ENCODE measurements at places on chromosomes 7 and 10. TPM values are rescaled to one million over a fixed set of nuclear protein-coding genes. Genes with fewer than 3 reads are reported as not detected.

The PPA1 gene
- total RNA-seq: 219 TPM

The GDF2 gene
- not detected for total RNA-seq

The MEOX2 gene
- total RNA-seq: 3.8 TPM

The PTPRN2 gene
- total RNA-seq: 0.36 TPM

The CALHM1 gene
- not detected for total RNA-seq

The PTF1A gene
- total RNA-seq: not detected

The HOXA7 gene
- total RNA-seq: 4.4 TPM

The PRSS2 gene
- total RNA-seq: not detected

The GLCCI1 gene
- total RNA-seq: 9.1 TPM

The MAGI2 gene
- 24.8 TPM for total RNA-seq

The KCND2 gene
- total RNA-seq: 9.4 TPM

The TAS2R5 gene
- total RNA-seq: 1.8 TPM

The SLIT1 gene
- under 0.01 TPM for total RNA-seq

The PON1 gene
- not detected for total RNA-seq

The DNAH11 gene
- total RNA-seq: under 0.01 TPM

GRCh38 chr10:35416619-35417312, 80.5 kb downstream of the CCNY start:
- no peak overlapping the region for H3K4me3 ChIP-seq
- H3K4me1 ChIP-seq: peaks cover 57% of the 10 kb centered on the region
- H3K27ac ChIP-seq: no peak overlapping the region
- H3K27me3 ChIP-seq: no peaks in the 10 kb centered on the region

DNA sequence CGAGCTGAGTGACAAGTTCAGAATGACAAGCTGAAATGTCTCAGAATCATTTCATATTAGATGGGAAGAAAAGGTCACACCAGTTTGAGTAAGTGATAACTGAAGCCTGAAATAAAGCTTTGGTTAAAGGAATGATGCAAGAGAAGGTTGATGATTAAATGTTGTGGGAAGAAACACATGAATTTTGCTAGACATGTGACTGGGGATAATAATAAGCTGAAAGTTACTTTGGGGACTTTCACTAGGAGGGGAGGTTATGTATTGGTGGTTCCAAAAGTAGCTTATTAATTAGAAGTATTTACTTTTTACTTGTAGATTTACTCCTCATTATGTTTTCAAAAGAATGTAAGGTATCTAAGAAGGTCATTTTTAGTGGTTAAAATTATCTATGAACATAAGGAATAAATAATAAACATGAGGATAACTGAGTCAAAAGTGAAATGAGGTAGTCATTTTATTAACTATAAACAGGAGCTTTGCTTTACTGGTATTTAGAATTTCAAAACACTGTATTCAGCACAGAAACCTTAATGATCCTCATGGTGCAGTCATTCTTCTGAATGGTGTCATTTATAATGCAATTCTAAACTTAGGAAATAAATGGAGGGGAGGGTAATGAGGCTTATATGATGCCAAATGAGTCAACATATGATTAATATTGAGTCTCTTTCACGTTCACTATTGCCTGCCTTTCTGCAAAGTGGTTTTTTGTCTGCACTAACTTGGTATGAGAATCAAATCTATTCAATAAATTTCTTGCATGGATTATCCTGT, 63.7 kb downstream of the PRKG1 start:
- H3K4me1 ChIP-seq: peaks cover 13% of the 10 kb centered on the region
- H3K4me3 ChIP-seq: no peak overlapping the region
- no peaks in the 10 kb centered on the region for H3K36me3 ChIP-seq
- peak overlapping the region; percentile 3 for H3K27ac ChIP-seq
- H3K27me3 ChIP-seq: no peaks in the 10 kb centered on the region

DNA sequence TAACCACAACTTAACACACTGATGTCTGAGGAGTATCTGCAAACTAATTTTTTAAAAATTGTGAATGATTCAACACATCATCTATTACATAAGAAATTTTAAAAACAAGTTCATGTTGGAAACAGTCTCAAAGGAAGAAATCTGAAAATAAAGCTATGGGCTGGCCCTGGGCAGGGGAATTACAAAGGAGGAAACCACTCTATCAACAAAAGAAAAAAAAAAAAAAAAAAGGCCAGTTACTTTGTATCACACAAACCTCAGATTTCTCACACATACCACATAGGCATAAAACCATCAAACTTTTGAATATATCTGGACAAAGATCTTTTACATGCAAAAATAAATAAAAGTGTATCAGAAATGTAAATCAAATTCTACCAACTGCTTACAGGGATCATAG, 20.8 kb downstream of the TIAL1 start:
- no peak for DNase-seq
- no peak overlapping the region for H3K4me3 ChIP-seq
- H3K36me3 ChIP-seq: peaks cover 61% of the 10 kb centered on the region

DNA sequence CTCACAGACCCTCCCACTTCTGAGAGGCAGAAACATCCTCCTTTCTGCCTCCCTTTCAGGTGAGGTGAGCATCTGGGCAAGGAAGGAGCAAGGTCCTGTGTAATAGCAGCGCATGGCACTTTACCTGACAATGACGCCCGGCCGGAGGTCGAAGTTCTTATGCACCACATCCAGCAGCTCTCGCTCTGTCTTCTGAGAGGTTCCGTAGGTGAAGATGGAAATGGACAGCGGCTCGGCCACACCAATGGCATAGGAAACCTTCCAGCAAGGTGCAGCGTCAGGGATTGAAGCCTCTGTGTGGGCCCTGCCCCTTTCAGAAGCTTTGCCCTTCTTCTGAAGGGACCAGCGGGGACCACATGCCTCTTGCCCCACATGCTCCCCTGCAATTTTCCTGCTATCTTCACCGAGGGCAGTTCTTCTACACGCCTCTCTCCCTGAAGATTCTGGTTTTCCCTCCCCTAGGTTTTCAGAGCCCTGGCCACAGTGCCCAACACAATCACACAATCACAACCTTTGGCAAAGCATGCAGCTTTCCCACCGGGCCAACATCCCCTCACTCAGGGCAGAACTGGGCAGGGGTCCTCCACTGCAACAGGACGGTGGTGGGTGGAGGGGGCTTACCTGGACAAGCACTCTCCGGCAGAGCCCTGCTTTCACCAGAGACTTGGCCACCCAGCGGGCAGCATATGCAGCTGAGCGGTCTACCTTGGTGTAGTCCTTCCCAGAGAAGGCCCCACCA, 14.9 kb downstream of the MAT1A start:
- no peak overlapping the region for H3K4me3 ChIP-seq
- no peak overlapping the region for H3K27ac ChIP-seq
- peaks cover 14% of the 10 kb centered on the region for H3K27me3 ChIP-seq
- peak; percentile 53 for DNase-seq
- H3K4me1 ChIP-seq: no peaks in the 10 kb centered on the region

GRCh38 chr10:24858288-24859270, 93.8 kb downstream of the PRTFDC1 start:
- peak overlapping the region; percentile 39 for H3K27ac ChIP-seq
- peaks cover 14% of the 10 kb centered on the region for H3K4me1 ChIP-seq
- H3K27me3 ChIP-seq: no peaks in the 10 kb centered on the region
- DNase-seq: peak; percentile 46

GRCh38 chr7:95322854-95323253, 1.5 kb downstream of the PON1 start:
- DNase-seq: no peak
- peaks cover 20% of the 10 kb centered on the region for H3K27me3 ChIP-seq
- H3K4me3 ChIP-seq: no peak overlapping the region
- H3K4me1 ChIP-seq: no peaks in the 10 kb centered on the region
- H3K27ac ChIP-seq: no peak overlapping the region

GRCh38 chr7:16171928-16172327, 249.4 kb downstream of the CRPPA start:
- H3K27ac ChIP-seq: no peak overlapping the region
- DNase-seq: peak; percentile 43
- no peak overlapping the region for H3K4me3 ChIP-seq
- no peaks in the 10 kb centered on the region for H3K4me1 ChIP-seq
- no peaks in the 10 kb centered on the region for H3K36me3 ChIP-seq
- H3K27me3 ChIP-seq: no peaks in the 10 kb centered on the region

GRCh38 chr7:134705716-134706115, 59.1 kb downstream of the BPGM start:
- peaks cover 19% of the 10 kb centered on the region for H3K4me1 ChIP-seq
- DNase-seq: no peak
- H3K4me3 ChIP-seq: no peak overlapping the region
- no peak overlapping the region for H3K27ac ChIP-seq
- H3K27me3 ChIP-seq: no peaks in the 10 kb centered on the region

- H3K36me3 ChIP-seq: no peaks in the 10 kb centered on the region
- no peak overlapping the region for H3K4me3 ChIP-seq
- H3K27me3 ChIP-seq: peaks cover 6% of the 10 kb centered on the region
- H3K27ac ChIP-seq: no peak overlapping the region
- no peak for DNase-seq
- H3K4me1 ChIP-seq: no peaks in the 10 kb centered on the region
Observed at GRCh38 chr7:35735396-35735795, 40.5 kb upstream of the HERPUD2 start.

DNA sequence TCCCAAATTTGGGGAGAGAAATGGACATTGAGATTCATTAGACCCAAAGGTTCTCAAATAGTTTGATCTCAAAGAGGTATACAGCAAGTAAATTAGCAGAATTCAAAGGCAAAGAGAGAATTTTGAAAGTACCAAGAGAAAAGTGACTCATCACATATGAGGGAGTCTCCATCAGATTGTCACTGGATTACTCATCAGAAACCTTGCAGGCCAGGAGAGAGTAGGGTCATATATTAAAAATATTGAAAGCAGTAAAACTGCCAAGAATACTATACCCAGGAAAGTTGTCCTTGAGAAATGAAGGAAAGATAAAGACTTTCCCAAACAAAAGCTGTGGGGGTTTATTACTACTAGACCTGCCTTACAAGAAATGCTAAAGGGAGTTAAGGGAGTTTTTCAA, 140.6 kb downstream of the TMEM168 start:
- no peak for DNase-seq
- no peaks in the 10 kb centered on the region for H3K4me1 ChIP-seq
- no peaks in the 10 kb centered on the region for H3K36me3 ChIP-seq
- H3K4me3 ChIP-seq: no peak overlapping the region
- H3K27ac ChIP-seq: no peak overlapping the region
- H3K27me3 ChIP-seq: no peaks in the 10 kb centered on the region

DNA sequence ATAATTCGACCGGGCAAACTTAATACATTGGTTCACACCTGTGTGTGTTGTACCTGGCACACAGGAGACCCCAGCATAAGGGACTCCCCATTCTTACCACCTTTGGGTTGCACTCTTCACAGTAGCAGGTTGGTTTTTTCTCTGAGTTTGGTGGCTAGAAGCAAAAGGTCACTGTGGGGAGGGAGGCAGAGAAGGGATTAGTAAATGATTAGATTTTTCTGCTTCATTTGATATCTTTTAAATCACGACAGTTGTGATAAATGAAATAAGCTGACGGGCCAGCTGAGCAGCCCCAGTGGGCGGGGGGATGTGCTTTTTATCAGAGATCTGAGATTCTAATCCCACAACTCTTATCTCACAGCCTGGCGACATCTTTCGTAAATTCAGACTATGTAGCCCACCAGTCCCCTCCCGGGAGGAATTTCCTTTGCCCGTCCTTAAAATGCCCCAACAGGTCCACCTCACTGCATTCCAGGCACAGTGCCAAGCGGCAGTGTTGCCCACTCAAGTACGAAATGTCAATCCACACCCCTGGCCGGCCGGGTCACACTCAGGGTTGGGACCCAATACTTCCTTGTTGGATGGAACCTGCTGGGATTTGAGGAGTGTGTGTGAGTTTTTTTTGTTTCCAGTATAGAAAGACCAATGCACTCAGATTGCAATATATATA, 10.5 kb upstream of the KCP start:
- H3K4me3 ChIP-seq: no peak overlapping the region
- DNase-seq: no peak
- H3K27ac ChIP-seq: no peak overlapping the region
- H3K27me3 ChIP-seq: peaks cover 73% of the 10 kb centered on the region

DNA sequence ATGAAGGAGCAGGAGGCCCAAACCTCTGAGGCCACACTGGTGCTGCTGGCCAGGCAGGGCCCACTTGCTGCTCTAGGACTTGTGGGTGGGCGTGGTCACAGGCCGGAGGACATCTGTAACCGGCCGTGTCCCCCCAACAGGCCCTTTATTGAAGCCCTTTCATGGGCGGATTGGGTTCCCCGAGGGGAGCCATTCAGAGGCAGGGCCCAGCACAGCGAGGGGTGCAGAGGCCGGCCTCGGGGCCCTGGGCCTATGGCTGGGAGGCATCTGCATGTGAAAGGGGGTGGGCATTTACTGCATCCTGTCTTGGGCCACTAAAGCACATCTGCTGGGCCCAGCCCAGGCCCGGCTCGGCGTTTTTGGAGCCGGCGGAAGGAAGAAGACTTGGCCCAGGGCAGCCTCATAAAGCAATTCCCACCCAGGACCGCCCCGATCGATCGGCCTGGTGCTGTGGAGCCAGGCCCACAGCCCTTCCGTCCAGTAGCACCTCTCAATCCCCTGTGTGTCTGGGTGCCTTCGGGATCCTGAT, 8.4 kb downstream of the LHPP start:
- H3K27me3 ChIP-seq: no peaks in the 10 kb centered on the region
- H3K27ac ChIP-seq: no peak overlapping the region
- no peaks in the 10 kb centered on the region for H3K36me3 ChIP-seq
- no peaks in the 10 kb centered on the region for H3K4me1 ChIP-seq
- no peak overlapping the region for H3K4me3 ChIP-seq

GRCh38 chr10:106799776-106800175, 364.7 kb downstream of the SORCS1 start:
- no peaks in the 10 kb centered on the region for H3K36me3 ChIP-seq
- DNase-seq: no peak
- H3K27ac ChIP-seq: no peak overlapping the region

DNA sequence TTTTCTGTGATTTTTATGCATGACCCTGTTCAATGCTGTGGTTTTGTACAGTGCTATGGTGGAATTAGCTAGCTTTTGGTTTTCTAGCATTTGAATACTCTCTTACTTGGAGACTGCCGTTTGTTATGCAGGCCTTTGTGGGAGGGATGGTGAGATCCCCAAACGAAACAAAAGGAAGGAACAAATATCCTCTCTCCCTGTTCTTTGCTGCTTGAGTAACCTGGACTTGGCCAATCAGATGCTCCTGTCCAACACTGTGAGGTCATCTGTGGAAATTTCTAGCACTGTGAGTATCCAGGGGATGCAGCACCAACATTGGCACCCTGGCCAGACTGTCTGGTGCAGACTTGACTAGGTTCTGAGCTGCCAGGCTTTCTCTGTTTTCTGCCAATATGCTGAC, 314.4 kb downstream of the ANKRD30A start:
- H3K27ac ChIP-seq: no peak overlapping the region
- no peaks in the 10 kb centered on the region for H3K27me3 ChIP-seq
- no peak overlapping the region for H3K4me3 ChIP-seq
- H3K36me3 ChIP-seq: no peaks in the 10 kb centered on the region

DNA sequence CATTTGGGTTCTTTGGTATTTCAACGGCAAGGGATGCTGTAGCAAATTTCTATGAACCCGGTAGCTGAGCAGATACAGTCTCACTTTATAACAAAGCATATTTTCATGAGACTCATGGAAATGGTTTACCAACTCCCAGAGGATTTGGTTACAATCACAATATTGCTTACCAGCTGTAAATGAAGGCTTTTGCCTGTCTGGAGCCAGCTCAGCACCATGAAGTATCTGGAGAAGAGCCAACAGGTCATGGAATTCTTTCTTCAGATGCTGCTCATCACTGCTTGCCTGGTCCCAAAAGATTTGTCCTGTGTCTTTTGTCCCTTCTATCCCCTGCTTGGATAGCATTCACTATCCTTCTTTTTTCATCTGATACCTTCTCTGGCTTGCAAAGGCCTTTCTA, 316.9 kb upstream of the PHYHIPL start:
- DNase-seq: no peak
- H3K27me3 ChIP-seq: no peaks in the 10 kb centered on the region
- no peak overlapping the region for H3K27ac ChIP-seq
- peaks cover 22% of the 10 kb centered on the region for H3K4me1 ChIP-seq
- H3K36me3 ChIP-seq: no peaks in the 10 kb centered on the region

All from osteoblast (primary cell).